ENCODE measurements at places on chromosomes 6 and 20.
A peak's percentile ranks its signal among the peaks of the same experiment; 100 is the strongest.

DNA sequence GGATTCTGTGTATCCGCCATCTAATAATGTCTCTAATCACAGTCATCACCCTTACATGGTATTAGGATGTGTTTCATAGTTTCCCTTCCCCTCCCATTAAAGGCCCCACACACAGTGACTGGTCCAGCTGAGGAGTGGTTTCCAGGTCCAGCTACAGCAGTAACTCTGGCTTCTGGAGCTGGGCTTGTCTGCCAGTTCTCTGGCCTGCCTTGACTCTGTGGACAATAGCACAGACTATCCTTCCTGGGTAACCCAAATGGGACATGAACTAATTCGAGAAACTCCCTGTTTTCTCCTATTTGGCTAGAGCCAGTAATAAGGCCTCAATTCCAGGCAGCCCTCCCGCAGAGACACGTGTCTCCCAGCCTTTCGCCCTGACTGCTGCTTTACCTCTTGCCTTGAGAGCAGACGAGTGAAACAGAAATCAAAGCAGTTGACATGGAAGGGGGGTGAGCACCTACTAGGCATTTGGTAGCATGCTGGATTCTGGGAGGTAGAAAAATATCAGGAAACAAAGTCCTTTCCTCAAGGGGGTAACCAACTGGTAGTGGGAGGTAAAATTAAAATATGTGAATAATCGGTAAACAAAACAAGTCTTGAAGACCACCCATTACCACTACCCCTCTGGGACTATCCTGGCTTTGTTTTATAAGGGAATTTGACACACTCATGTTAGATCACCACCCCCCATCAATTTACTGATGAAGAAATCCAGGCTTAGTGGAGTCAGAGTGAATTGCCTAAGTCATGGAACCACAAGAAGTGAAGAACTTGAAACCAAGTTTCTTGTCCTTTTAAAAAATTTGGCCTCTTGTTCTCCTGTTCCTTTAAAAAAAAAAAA, 1.2 kb downstream of the TRAF3IP2 start:
- DNase-seq: no peak

- peak; percentile 24 for DNase-seq
Measured at GRCh38 chr6:169723991-169724493, 258 bp downstream of the PHF10 start.

DNA sequence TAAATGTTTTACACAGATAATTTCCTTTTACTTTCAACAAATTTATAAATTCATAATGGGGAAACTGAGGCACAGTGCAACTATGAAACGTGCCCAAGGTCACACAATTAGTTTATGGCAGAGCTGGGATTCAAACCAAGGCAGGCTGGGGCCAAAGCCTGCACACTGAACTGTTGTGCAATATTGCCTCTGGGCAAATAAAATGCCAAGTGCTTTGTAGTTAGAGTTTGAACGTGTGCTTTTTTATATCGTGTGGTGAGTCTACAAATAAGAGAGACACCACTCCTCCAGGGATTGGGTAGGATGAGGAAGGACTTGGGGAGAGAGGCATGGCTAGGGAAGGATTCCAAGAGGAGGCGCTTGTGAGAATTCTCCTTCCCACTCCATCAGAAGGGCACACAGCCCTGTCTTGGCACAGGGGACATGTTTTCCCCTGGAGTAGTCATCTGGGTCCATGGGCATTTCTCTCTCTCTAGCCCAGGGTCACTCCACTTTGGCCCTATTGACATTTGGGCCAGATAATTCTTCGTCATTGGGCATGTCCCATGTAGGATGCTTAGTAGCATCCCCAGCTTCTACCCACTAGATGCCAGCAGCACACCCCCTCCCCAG, 2.8 kb upstream of the CDH22 start:
- no peak for DNase-seq

DNA sequence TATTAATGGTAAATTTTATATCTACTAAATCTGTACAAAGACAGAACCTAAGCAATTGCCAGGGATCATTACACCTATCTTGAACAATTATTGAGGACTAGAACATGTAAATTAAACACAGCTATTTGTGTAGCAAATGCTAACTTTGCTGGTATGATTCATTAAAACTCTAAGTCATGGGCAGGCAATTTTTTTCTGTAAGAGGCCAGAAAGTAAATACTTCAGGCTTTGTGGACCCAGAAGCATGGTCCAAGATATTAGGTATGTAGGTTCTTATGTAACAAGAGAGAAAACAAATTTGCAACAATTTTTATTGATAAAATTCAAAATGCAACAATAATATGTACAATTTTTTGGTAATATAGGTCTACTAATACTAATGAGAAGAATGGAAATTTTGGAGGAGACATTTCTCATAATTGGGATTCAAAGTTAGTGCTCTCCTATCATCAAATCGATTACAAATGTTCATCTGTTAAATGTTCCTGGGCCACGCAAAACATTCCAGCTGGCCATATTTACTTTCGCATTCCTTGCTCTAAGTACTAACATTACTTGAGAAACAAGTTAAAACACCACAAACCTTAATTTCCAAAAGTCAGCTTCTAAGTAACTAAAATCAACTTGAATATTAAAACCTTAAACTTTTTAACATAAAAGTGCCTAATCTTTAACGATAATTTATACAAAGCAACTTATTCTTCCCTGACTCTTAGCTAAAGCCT, 4.3 kb downstream of the TMEM30A start:
- no peak for DNase-seq

- DNase-seq: no peak
Measured at GRCh38 chr20:49818816-49819215, 6.2 kb downstream of the SLC9A8 start.

DNA sequence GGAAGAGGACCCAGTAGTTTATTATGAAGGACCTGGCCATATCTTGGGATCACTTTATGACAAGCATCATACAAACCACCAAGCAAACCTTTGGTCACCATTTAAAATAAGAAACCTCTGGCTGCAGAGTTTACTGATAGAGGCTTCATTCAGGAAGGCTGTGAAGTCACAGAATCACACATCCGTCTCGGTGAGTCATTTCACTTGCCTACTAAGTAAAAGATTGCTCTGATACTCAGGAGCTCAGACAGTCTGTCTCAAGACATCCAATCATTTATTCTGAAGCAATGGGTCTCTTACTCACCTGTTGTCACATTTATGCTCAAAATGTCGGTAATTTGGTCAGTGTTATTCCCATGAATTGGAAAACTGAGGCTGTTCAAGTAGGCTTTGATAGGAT, 33.7 kb downstream of the ADGRF5 start:
- DNase-seq: no peak

- DNase-seq: no peak
Measured at GRCh38 chr20:54250691-54251090, 42.8 kb downstream of the PFDN4 start.

- DNase-seq: no peak
Measured at GRCh38 chr20:59173938-59174491, 10.4 kb downstream of the ZNF831 start.

GRCh38 chr20:50376888-50377459, 133.2 kb upstream of the PTPN1 start:
- DNase-seq: no peak

GRCh38 chr6:162538643-162539064, 188.9 kb downstream of the PRKN start:
- DNase-seq: no peak

DNA sequence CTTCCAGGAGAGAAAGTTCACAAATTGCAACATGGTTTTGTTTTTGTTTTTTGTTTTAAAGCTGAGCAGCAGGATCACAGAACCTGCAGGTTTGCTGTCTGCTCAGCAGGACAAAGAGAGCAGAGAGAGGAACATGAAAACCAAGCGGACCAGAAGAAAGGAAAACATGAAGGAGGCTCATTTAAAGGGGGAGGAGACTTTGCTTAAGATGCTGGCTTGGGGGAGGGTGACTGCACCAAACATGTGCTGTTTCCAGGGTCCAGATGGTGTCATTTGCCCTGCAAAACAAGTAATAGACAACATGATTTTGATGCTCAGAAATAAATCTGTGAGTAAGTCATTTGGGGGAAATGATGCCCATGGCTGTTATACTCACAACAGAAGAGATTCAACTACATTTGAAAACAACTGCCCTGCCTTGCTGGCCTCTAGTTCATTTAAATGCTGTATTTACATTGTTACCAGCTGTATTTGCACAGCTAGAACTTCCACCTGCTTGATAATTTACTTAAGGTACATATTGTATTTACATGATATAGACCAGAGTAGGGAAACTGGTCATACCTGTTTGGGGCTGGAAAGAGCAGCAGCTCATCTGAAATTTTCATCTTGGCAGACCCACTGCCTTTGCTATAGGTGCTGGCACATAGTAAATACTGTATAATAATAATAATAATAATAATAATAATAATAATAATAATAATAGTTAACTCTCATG, 32.2 kb upstream of the CHD6 start:
- DNase-seq: no peak

DNA sequence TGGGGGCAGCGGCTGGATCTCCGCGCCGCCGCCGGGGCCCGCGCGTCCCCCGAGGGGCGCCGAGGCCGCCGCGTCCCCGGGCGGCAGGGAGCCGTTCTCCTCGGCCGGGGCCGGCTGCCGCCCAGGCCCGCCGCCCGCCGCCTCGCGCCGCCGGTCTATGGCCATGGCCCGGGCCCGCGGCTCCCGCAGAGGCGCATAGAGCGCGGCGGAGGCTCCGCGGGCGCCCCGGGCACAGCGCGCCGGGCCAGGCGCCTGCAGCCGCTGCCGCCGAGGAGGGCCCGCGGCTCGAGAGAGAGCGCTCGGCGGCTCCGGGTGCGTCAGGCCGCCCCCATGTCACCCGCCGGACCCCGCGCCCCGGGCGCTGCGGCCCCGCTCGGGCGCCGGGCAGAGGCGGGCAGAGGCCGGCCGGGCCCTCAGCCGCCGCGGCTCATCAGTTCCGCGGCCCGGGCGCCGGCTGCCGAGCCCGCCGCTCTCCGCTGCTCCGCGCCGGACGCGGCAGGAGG, 404 bp downstream of the SLC22A23 start:
- no peak for DNase-seq

DNA sequence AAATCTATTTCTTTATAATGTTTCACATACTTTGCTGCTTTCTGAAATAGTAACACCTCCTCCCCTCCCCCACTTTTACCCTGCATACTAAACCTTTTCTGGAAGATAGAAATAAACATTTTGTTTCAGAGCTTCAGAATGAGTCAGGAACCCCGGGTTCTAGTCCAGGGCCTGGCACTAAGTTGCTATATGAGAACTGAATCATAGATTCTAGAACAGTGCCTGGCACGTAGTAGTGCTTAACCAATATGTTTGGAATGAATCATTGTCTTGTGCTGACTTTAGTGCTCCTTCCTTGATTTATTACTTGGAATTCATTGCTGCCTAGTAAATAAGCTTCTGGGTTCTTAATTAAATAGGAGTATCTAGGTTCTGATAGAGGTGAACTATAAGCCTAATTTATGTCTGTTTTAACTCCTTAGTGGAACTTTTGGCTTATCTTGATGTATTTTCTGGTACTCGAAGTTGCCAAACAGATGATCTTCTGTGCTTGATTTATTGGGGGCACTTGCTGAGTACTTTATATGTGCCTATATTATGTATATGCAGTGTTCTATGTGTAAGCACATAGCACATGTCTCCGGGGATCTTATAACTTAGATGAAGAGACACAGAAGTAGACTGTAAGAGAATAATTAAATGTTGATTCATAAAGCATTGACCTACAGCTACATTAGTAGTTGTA, 18.6 kb downstream of the TAB2 start:
- peak; percentile 61 for DNase-seq

DNA sequence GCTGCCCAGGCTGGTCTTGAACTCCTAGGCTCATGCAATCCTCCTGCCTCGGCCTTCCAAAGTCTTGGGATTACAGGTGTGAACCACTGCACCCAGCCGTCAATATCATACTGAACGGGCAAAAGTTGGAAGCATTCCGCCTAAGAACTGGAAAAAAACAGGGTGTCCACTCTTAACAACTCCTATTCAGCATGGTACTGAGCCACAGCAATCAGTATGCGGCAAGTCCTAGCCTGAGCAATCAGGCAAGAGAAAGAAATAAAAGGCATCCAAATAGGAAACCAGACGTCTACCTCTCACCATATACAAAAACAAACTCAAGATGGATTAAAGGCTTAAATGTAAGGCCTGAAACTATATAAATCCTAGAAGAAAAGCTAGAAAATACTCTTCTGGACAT, 83.1 kb downstream of the FKBP5 start:
- no peak for DNase-seq

- DNase-seq: no peak
Measured at GRCh38 chr6:132405143-132405915, 4.1 kb upstream of the MOXD1 start.

GRCh38 chr20:23524146-23524545, 33.2 kb downstream of the CST8 start:
- DNase-seq: no peak

GRCh38 chr6:163675611-163676010, 261.1 kb downstream of the QKI start:
- DNase-seq: no peak

- DNase-seq: peak; percentile 29
Measured at GRCh38 chr6:79964607-79965081, 17.3 kb upstream of the ELOVL4 start.

GRCh38 chr6:15708231-15708630, 45.4 kb upstream of the DTNBP1 start:
- no peak for DNase-seq

Measured in CD4-positive, alpha-beta T cell treated with Interleukin-15 for 4 hours (primary cell).